ENCODE measurements at places on chromosomes 3 and 15.

DNA sequence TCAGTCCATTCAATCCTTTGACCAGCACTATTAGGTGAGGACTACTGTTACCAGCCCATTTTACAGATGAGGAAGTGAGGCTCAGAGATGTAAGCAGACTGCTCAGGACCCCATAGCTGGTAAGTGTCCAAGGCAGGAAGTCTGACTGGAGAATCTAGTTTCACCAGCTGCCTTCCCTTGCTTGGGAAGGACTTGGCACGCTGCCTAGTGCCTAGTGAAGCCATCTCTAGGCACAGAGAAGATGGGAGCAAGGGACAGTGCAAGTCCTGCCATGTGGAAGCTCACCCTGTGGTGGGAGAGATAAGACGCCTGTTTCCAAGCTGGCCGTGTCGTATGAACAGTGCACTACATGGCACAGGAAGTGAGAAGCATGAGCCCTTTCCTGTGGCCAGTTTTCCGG lies 111.8 kb upstream of the TMC3 start:
- DNase-seq: peak; percentile 34

- no peak for DNase-seq
Measured at GRCh38 chr3:49601358-49602048, 47.2 kb downstream of the BSN start.

DNA sequence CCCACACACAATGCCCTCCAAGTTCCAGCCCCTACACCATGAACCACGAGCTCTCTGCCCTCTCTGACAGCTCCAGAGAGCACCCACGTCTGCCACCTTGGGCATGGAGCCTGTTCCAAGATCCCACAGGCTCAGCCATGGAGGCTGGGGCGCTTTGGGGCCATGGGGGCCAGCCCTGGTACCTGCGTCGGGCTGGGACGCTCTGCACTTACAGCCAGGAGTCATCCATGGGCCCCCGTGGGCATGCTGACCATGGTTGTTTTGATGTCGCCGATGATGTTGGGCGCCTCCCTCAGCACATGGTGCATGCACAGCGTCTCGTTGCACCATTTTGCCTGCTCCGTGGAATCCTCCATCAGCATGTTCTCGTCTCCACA lies 51.9 kb upstream of the UBE2Q2 start:
- no peak for DNase-seq

DNA sequence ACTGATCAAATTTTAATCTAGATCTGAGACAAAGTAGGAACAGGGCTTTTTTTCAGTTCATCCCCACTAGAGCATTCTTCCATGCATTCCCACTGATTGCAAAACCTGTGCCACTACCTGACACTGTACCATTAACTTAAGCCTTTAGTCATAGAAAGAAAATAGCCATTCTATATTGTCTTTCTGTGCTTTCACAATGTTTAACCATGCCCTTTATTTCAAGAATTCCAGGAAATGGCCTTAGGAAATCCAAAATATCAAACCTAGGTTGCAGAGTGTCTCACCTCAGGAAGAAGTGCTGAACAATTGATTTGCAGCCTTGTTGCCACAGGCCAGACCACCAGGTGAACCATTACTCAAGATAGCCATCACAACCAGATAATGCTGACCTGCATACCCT lies 56.2 kb upstream of the TGFBR2 start:
- DNase-seq: no peak

DNA sequence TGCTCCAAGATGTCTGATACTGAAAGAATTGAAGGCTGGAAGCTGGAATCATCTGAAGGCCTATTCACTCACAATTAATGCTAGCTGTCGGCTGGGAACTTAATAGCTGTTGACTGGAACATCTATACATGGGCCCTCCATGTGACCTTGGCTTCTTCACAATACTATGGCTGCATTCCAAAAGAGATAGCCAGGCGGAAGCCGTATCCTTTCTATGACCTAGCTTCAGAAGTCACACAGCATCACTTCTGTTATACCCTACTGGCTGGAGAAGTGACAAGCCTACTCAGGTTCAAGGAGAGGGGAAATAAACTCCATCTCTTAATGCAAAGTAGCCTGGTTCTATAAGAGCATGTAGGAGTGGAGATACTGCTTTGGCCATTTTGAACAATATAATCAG lies 50.9 kb upstream of the SPRED1 start:
- no peak for DNase-seq

DNA sequence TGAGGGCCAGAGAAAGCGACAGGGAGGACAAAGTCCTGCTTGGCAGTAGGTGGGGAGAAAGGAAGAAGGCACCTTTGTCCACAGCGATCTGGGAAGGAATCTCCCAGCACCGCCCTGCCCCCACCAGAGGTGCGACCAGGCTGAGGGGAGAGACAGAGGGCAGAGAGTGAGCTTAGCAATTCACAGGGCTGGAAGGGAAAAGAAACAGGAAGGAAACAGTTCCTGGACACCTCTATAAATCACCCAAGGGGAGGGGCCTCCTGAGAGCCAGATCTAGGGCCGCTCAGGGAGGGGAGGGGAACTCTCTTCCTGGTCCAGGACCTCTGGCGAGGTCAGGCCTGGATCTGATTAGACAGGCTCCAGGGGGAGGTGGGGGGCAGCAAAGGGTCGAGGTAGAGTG lies 35.4 kb downstream of the RNU5B-1 start:
- no peak for DNase-seq

GRCh38 chr15:87816811-87817210 lies 439.7 kb downstream of the NTRK3 start:
- no peak for DNase-seq

DNA sequence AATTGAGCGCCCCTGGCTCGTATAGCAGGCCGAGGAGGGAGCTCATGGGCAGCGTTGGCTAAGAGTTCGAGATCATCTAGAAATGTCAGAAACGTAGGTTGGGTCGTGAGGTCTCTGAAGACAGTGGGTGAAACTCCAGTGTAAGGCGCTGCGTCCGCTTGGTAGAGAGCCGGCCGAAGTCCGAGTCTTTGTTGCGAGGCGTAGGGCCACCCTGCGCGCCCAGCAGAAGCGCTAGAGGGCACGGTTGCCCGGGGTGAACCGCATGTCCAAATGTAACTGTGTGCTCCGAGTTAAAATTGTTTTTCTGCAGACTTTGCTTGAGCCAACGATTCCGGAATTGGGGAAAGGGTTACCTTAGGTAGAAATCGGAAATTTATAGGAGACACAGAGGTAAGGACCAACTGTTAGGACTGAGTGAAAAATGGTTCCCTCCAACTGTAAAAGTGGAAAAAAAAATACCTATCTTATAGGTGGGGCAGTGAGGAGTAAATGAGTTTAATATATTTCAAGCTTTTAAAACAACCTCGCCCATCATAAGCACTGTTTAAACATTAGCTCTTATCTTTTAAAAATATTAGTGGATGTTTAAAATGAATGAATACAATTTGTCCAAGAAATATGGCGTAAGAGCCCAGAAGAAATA lies 993 bp upstream of the SIAH2 start:
- DNase-seq: peak; percentile 54

- DNase-seq: no peak
Measured at GRCh38 chr3:188817103-188817934, 354.5 kb upstream of the TPRG1 start.
